Stimulated activated CD4-positive, alpha-beta T cell treated with anti-CD3 and anti-CD28 coated beads, Interleukin-1b, Interleukin-23, amount 100 ng/mL, for 48 hours (primary cell): ENCODE measurements at places on chromosomes 2 and 18.

GRCh38 chr2:225454412-225454811, 54.9 kb downstream of the NYAP2 start:
- no peak for DNase-seq

GRCh38 chr2:54417577-54417976, 38.5 kb upstream of the SPTBN1 start:
- DNase-seq: no peak

GRCh38 chr2:68282811-68283418, 30.6 kb upstream of the PPP3R1 start:
- DNase-seq: peak; percentile 5

GRCh38 chr2:172285010-172285621, 142.3 kb upstream of the ITGA6 start:
- no peak for DNase-seq

GRCh38 chr2:3986063-3986462, 282.7 kb downstream of the DCDC2C start:
- no peak for DNase-seq

DNA sequence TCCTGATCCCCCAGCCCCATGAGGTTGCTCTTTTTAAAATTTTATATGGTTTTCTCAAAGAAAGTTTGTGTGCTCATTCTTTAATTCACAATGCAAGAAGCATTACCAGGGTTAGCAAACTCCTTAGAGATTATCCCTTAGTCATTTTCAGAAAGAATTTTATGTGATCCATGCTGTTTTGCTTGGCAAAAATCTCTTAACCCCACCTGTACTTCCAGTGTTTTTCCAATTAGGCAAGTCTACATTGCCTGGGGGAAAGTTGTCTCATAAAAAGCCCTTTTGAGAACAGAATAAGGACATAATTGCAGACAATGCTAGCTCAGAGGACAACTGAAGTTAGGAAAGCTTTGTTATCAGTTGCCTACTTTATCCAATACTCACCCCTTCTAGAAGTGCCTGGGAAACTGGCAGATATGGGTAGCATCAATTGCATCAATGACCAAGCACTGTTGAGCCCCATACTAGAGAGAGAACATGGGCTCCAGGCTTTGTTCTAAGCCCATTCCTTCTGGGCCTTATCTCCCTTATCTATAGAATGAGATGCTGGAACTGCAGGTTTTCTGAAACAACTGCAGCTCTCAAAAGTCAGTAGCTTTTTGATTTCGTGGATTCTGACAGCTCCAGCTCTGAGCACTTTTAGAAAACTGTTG, 265.9 kb upstream of the SPHKAP start:
- no peak for DNase-seq

- no peak for DNase-seq
These were observed 19.1 kb downstream of the IAH1 start for GRCh38 chr2:9493478-9493877.

DNA sequence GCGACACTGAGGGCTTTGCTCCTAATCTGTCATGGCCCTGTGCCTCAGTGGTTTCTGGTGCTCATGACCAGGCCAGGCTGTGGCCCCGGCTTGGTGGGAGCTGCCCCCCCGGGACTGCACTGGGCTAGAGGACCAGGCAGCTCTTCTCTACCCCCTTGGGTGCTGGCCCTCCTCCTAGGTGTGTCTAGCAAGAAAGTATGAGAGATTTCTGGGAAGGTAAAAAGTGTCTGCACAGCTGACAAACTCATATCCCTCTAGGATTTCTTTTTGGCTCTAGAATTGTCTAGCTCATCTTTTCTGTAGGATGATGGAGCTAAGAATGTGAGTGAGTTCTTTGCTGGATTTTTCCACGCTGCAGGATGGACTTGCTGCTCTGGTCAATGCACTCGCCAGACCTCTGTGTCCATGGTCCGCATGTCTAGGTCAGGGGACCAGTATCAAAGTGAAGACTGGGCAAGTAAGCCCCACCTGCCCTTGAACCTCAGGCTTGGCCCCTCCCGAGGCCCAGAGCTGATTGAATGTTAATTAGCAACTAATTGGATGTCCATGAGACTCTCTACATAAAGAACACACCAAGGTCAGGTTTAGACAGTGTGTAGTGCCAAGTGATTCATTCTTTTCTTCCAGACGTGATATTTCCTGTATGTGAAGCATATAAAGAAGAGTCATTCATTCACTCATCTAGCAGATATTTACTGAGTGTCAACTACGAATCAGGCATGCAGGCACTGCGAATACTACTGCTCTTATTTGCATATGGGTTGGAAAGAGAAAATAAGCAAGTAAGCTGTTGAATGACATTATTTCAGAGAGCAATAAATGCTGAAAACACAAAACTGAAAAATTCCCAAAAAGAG, 15.6 kb upstream of the PSD4 start:
- no peak for DNase-seq

GRCh38 chr2:63903003-63903402, 61.3 kb downstream of the UGP2 start:
- DNase-seq: no peak

DNA sequence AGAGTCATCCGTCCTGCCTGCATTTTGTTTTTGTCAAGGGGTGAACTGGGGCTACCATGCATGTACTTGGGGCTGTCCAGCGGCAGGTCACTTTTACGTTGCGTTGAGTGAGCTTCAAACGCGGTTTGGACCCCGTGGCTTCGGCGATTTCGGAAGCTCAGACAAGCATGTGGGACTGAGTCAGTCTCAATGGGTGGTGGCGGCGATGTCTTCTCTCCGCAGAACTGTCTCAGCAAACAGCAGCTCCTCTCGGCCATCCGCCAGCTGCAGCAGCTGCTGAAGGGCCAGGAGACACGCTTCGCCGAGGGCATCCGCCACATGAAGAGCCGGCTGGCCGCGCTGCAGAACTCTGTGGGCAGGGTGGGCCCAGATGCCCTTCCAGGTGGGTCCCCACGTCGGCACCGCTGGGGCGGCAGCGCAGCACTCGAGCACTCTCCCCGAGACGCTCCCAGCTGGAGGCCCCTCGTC, 21.3 kb downstream of the FBLN7 start:
- no peak for DNase-seq

DNA sequence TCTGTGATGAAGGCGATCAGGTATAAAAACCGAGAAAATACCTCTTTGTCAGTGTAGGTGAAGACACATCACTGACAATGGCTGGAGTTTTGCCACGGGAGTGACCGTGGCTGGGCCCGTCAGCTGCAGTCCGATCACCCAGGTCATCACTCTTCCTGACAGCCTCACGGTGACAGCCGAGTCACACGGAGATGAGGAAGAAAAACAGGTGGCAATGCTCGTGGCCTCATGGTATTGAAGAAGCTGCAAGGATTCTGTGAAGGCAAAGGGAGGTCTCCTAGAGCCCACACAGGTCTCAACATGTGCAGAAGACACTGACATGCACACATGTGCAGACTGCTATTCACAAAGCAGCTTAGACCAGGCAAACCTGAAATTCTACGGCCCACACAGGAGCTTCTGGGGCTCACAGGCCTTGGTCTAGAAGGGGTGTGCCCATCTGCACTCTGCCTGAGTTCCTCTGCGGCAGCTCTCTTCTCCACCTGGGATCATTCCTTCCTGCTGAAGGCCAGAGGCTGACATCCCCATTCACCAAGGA, 7.4 kb downstream of the COPS9 start:
- no peak for DNase-seq

- peak; percentile 32 for DNase-seq
These were observed 201.8 kb downstream of the ZFP36L2 start for GRCh38 chr2:43024515-43025011.

GRCh38 chr2:203105996-203106395, 91.3 kb downstream of the NBEAL1 start:
- DNase-seq: no peak

DNA sequence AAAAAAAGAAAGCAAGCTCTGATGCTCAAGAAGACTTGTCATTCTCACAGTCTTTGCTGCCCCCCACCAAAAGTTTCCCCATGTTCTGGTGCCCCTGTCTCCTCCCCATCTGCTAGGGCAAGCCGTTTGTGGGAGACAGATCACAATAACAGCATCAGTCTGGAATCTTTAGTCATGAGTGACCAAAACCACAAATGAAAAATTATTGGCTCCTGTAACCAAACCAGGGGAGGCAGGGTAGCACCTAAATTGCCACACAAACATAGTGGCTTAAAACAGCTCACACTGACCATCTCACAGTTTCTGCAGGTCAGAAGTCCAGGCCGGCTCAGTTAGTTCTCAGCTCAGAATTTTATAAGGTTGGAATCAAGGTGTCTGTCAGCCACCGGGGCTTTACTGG, 9.1 kb upstream of the B3GNT7 start:
- no peak for DNase-seq

DNA sequence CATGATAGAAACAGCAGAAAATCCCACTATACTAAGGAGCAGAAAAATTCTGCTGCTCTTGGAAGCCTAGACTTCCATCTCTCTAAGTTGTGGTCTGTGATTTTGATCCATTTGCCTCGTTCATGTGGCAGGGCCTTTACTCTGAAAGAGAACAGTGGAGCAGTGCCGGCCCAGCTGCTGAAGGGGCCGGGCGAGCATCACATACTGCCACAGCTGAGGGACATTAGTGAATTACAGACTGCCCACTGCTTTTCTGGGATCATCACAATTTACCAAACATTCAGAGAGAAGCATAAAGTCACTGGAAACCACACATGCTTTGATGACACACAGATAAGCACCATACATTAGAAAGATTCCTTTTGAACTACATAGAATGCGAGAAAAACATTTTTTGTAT, 217.0 kb upstream of the BOD1L2 start:
- DNase-seq: no peak

DNA sequence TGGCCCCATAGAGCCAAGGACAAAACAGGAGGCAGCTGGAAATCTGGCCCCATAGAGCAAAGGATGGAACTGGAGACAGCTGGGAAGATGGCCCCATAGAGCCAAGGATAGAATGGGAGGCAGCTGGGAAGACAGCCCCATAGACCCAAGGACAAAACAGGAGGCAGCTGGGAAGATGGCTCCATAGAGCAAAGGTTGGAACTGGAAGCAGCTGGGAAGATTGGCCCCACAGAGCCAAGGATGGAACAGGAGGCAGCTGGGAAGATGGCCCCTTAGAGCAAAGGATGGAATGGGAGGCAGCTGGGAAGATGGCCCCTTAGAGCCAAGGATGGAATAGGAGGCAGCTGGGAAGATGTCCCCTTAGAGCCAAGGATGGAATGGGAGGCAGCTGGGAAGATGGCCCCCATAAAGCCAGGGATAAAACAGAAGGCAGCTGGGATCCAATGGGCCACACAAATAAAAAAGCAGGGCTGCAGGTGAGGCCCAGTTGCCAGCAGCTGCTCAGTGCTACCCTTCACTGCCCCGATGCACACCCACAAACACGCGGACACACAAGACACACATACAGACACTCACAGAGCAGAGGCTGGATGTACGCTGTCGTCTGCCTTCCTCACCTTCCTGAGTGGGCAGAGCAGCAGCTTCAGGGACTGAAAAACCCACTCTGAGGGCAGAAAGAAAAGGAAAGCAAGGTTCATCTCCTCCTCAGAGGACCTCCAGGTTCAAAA, 505.4 kb upstream of the MYT1L start:
- DNase-seq: no peak

- DNase-seq: no peak
These were observed 135.6 kb downstream of the GALNT1 start for GRCh38 chr18:35717182-35717581.

- DNase-seq: no peak
These were observed 56.1 kb downstream of the CNTNAP5 start for GRCh38 chr2:124081154-124081716.

GRCh38 chr2:199988151-199988550, 32.8 kb downstream of the MAIP1 start:
- DNase-seq: no peak

GRCh38 chr2:39786761-39787522, 7.9 kb upstream of the THUMPD2 start:
- no peak for DNase-seq

DNA sequence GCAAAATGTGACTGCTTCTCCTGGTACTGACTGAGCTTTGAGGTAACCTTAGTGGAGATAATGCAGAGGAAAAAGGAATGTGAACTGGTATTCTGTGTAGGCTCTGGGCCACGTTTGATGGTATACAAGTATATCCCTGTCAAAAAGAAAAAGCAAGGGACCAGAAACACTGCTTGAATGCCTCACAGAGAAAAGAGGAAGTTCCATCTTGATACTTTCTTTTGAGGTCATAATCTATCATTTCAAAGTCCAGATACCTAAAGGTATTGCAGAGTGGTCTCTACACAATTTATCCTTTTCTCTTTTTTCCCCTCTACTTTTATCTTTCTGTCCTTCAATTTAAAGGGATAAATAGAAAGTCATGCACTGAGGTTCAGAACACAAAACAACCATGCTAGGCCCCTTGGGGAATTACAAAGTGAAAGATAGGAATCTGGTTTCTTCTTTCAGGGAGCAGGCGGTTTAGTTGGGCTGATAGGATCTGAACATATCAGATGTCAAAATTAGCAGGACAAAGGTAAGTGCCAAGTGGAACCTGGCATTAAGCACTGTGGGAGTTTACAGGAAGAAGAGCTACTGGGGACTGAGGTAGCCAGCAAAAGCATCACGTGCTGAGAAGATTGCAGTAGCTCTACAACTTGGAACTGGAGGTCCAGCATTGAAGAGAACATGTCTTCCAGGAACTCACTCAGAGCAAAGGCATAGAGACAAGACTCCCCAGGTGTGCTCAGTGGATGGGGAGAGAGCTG, 121.2 kb downstream of the LYPD6 start:
- no peak for DNase-seq

DNA sequence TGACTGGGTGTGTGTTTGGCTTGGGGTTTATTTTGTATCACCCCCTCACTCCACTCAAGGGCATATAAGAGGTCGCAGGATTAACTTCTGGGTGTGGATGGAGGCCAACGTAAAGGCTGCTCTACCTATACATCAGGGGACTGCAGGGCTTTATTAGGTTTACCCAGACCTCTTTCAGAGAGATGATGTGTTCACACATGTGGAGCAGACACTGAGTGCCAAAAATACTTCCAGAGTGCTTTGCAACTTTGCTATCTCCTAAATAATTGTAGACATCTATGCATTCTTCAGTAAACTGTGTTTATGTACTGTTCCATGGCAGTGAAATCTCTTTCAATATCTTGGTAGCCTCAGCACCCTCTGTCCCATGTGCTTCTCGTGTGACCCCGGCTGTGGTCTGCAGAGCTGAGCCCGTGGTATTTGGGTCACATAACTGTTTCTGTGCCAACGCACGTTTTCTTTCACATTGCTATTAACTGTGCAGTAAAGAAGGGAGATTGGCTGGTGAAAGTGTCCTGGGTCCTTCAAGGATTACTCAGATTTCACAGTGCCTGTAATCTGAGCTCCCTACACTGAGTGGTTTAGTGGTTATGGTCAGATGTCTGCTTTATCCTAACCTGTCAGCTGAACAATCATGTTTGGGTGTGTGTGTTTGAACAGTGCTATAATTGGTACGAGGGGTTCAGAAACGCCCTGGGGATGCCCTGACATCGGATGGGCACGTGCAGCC, 208.1 kb downstream of the VAPA start:
- DNase-seq: no peak

- DNase-seq: no peak
These were observed 289.2 kb downstream of the ERBB4 start for GRCh38 chr2:212249451-212249850.

- DNase-seq: no peak
These were observed 36.7 kb upstream of the AGPS start for GRCh38 chr2:177355874-177356273.
